Muscle of leg (tissue), 16 donors: ENCODE measurements at places on chromosomes 5 and 9. TPM values are rescaled to one million over a fixed set of nuclear protein-coding genes. Genes with fewer than 3 reads are reported as not detected.

Gene AMACR
- 9.1 TPM for total RNA-seq

Gene PCDHA1
- 0.04 TPM for total RNA-seq

Gene PCA3
- 0.58 TPM for total RNA-seq

Gene TAF1L
- under 0.01 TPM for total RNA-seq

Gene SLC36A2
- total RNA-seq = 0.04 TPM

- DNase-seq = peak; percentile 98
- no peaks in the 10 kb centered on the region for H3K27me3 ChIP-seq
- peak overlapping the region; percentile 99 for H3K27ac ChIP-seq
- H3K4me1 ChIP-seq = peaks cover 73% of the 10 kb centered on the region
These were observed 9.9 kb upstream of the SPARC start for GRCh38 chr5:151696470-151697061.
